Activated naive CD4-positive, alpha-beta T cell treated with anti-CD3 and anti-CD28 coated beads, Interleukin-2, amount 50 U/mL, for 16 hours (primary cell): ENCODE measurements at places on chromosomes 6 and 20.

- DNase-seq = no peak
Observed at GRCh38 chr20:46030284-46031013, 1.4 kb downstream of the SLC12A5 start.

GRCh38 chr6:125888989-125889656 lies 67.4 kb upstream of the HINT3 start:
- no peak for DNase-seq

- DNase-seq = no peak
Observed at GRCh38 chr20:59737816-59738215, 133.5 kb downstream of the PHACTR3 start.

GRCh38 chr6:166559211-166559610 lies 27.3 kb downstream of the RAMACL start:
- no peak for DNase-seq

DNA sequence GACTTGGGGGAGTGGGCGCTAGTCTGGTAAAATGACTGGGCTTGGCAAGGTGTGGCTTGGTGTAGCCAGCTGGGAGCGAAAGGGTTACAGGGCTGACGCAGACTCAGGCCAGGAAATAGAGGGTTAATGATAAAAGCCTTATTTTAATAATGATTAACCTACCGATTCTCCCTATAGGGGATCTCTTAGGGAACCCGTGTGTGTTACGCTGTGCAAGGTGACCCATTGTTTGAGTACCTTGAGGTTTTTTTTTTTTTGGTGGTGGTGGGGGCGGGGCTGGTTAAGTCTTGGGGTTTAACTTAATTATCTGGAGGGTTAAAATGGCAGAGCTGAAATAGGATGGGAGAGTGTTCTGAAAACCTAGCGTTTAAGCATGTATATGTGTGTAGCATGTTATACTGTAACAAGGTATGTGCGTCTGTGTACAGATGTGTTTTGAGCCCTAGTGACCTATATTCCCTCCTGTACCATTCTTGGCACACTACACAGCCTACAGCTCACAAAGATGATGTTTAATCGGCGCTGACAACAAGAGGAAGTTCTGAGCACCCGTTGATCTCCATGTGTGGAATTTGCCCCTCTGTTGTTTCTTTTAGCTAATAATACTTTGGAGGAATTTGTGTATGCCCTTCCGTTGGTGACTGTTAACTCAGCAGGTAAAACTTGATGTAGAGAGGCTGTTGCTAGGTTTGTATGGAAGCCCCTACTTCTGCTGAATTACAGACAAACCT lies 1.3 kb downstream of the CARMIL1 start:
- DNase-seq = peak; percentile 18

DNA sequence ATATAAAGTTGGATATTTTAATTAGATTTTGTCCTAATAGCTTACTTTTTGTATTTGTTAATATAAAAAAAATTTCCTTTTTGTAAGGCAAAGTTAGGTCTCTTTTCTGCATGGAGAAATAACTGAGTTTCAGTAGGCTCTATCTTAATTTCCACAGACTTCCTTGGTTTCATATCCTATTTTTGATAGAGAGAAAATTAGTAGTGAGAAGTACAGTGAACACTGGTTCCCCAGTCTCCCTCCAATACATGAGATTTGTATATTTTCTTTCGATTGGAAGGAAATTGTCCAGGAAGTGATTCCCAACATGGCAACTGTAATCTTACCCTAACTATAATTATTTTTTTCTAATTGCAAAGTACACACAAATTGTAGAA lies 26.4 kb downstream of the TRIM27 start:
- DNase-seq = no peak

GRCh38 chr6:35445691-35446090 lies 6.4 kb upstream of the FANCE start:
- DNase-seq = no peak

GRCh38 chr20:10249048-10249770 lies 30.6 kb downstream of the SNAP25 start:
- no peak for DNase-seq

DNA sequence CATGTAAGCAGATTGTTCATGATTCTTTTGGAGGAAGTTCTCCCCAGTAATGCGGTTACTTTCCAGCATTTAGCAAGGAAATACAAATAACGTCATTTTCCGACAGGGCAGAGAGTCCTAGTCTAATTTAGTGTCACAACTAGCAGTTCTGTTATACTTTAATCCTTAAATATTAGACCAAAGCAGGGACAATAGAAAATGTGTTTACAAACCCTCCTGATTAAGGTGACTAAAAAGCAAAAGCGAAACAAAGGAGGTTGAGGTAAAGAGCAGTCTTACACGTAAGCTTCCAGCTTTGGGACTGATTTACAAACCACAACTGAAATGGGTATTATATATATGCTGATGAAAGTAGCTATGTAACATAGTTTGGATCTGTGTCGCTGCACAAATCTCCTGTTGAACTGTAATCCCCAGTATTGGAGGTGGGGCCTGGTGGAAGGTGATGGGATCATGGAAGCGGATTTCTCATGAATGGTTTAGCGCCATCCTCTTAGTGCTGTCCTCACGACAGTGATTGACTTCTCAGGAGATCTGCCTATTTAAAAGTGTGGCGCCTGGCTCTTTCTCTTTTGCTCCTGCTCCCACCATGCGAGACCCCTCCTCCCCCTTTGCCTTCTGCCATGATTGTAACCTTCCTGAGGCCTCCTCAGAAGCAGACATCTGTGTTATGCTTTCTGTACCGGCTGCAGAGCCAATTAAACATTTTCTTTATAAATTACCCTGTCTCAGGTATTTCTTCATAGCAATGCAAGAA lies 81.9 kb downstream of the PLCB1 start:
- DNase-seq = no peak

DNA sequence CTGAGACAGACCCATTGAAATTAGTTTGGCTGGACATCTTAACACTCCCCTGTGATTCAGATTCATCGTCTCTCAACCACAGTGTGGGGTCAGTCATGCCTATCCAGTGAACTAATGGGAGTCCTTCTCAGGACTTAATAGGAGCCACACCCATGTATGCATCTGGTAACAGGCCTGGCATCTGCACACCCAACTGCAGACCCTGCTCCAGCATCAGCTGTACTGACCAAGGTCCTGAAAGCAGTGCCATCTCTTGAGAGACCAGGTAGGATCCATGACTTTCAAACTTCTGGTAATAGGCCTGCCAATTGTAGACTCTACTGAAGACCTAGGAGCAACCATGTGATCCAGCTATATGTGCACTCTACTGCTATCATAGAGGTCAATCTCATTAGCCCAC lies 363.6 kb upstream of the POU3F2 start:
- DNase-seq = no peak

GRCh38 chr20:48928832-48929725 lies 7.6 kb downstream of the ARFGEF2 start:
- DNase-seq = no peak

DNA sequence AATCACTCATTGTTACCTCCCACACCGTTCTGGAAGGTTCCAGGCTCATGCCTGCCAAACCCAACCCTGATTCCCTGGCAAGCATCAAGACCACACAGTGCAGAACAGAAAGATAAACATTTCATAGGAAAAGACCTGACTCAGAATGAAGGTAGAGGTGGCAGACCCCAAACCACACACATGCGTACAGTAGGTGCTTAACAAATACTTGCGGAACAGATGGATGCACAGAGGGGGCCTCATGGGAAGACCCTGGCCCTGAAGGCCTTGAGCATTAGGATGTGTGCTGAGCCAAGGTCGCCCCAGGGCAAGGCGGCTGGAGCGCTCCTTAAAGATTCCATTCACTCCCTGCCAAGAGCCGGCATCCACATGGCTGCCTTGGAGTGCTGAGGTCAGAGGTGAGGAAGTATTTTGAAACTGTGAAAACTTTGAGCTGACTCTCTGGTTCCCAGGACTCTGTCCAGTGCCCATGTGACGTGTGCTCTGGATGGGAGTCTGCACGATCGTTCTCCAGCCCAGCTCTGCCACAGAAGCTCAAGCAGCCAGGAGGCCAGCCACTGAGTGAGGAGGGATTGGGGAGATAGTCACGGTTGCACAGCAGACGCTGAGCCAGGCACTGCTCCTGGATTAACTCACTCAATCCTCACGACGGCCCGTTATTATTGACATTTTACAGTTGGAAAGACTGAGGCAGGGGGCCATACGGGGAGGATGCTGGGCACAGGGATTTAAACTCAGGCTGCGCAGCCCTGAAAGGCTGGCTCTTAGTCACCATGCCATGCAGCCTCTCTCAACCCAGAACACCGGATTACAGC lies 65.5 kb upstream of the AFDN start:
- DNase-seq = no peak

GRCh38 chr6:89145956-89146717 lies at the start of gene PM20D2:
TSS of gene PM20D2 (plus strand) at chr6:89146055. CDS start at chr6:89146145, 90 bp downstream.
- DNase-seq = peak; percentile 73

DNA sequence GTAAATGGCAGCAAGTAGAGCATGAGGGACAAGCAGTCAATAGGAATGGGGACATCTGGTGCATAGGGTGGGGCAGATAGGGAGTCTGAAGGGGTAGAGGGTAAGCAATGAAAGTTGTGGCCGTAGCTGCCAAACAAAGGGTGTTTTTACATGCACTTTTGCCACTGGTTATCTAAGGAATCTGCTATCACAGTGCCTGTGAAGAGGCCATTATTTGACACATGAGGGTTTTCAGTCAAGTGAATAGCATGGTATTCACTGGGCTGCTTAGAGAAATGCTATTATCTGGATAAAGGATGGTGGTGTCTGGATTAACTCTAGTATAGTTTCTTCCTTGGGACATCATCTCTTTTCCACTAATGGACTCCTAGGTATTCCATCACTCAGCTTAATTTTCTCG lies 118.2 kb downstream of the CARMIL1 start:
- no peak for DNase-seq

- DNase-seq = no peak
Observed at GRCh38 chr6:158548418-158549161, 11.3 kb upstream of the TMEM181 start.

GRCh38 chr6:17710331-17710730 lies 3.6 kb upstream of the NUP153 start:
- DNase-seq = no peak

DNA sequence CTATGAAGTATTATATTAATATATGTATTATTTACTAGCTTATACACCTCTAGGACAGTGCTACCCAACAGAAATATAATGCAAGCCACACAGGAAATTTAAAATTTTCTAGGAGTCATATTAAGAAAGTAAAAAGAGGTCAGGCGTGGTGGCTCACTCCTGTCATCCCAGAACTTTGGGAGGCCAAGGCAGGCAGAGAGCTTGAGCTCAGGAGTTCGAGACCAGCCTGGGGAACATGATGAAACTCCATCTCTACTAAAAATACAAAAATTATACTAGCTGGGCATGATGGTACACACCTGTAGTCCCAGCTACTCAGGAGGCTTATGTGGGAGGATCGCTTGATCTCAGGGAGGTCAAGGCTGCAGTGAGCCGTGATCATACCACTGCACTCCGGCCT lies 237.6 kb upstream of the ZNF217 start:
- DNase-seq = no peak

- no peak for DNase-seq
Observed at GRCh38 chr6:143959927-143960326, 48.1 kb downstream of the PLAGL1 start.

DNA sequence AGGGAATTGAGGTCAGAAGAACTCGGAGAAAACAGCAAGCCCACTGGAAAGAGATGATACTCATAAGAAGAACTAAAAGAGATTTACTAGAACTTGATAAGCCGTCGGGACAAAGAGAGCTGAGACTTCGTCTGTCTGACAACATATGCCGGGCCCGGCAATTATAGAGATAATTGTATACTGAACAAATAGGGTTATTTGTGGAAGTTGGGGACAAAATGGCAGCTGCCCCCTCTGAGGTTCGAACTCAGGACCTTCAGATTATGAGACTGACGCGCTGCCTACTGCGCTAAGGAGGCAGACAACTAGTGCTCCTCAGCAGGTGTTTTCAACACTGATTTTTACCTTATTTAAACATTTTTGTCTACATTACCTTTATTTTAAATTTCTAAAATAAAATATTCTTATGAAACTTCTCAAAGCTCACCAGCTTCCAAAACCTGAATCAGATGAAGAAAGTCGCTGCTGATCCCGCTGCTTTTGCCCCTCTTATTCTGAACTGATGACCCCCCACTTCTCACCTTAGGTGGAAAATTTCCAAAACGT lies 29.3 kb upstream of the TRIM27 start:
- peak; percentile 67 for DNase-seq

GRCh38 chr6:85168146-85168545 lies 281.7 kb upstream of the NT5E start:
- no peak for DNase-seq

DNA sequence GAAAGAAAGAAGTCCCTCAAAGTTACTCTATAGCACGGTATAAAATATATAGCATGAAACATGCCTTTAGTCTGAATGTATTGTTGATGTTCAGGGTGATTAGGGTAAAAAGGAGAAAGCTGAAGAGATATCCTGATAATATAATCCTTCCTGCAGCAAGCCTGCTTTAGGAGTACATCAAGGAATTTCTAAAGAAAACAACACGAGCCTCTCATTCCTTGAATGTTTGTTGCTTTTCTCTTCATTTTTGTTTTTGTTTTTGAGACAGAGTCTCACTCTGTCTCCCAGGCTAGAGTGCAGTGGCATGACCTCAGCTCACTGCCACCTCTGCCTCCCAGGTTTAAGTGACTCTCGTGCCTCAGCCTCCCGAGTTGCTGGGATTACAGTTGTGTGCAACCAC lies 79.1 kb downstream of the CD164 start:
- no peak for DNase-seq

DNA sequence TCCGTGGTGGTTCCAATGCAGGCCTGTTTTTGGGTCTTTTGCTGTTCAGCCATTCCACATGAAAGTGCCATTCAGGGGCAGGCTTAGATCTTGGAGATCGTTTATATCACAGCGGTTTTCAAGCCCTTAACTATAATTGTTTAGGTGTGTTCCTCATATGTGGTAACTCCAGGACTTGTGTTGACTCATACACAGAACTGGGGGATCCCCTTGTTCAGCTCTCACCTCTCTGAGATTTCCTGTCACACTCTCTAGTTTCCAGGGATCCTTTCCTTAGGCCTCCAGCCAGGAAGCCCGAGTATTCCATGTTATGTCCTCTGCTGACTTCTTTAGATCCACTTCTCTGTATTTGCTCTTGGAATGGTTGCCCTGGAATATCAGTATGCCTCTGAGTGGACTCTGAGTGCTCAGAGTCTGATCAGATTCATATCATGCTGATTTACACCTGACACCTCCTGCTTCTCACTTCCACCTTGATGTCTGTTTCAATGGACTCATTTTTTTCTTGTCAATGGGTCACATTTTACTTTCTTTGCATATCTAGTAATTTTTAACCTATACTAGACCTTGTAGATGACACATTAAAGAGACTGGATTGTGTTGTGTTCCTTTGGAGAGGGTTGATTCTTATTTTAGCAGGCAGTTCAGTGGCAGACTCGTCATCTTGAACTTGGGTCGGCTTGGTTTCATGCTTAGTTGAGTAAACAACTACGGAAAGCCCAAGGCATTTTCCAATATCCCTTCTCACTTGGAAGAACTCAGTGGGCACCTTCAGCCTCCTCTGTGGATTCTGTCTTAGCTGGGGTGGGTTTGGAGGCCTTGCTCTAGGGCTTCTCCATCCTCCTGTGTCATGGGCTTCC lies 13.1 kb downstream of the NTSR1 start:
- DNase-seq = no peak

- no peak for DNase-seq
Observed at GRCh38 chr20:37502654-37503053, 18.4 kb upstream of the NNAT start.

- no peak for DNase-seq
Observed at GRCh38 chr20:9442858-9443257, 71.5 kb upstream of the LAMP5 start.

- DNase-seq = no peak
Observed at GRCh38 chr6:6152060-6152459, 145.3 kb upstream of the NRN1 start.
